ENCODE measurements at places on chromosomes 12 and 14. TPM values are rescaled to one million over a fixed set of nuclear protein-coding genes. Genes with fewer than 3 reads are reported as not detected.

The RPGRIP1 gene
- not detected for total RNA-seq

DNA sequence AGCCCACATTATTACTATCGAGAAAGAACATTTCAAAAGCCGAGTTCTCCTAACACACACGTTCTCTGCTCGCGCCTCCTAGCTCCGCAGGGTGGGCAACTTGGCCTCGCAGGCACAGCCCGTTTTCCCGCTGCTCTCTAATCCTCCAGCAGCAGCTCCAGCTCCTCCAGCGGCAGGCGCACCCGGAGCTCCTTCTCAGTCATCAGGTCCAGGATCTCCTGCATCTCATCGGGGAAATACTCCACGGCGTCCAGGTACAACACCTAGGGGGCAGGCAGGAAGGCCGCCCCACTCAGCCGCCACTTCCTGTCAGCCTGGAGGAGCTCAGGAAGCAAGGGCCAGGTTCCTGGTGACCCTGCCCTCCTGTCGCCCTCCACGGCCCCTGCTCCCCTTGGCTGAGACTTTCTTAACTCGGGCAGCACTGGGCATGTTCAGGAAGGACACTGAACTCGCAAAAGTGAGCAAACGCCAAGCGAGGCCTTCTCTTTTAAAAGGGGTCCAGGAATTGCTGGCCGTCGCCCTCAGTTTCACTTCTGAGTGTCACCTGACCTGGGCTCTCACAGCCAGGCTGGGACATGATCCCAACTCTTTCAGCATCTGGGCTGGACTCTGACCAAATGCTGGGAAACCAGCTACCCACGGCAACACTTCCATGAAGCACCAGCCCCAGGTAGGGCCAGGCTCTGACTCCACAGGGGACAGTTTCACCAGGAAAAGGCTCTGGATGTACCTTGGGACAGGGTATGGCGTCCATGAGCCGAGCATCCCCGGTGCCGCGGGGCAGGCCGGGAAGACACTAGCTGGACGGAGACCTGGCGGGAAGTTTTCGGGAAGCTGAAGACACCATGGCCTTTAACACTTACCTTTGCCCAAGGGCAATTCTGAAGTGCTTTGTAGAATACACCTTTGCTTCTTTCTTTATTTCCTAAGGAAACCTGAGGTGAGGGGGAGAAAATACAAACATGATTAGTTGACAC lies 22.1 kb downstream of the PSMC1 start:
- H3K4me3 ChIP-seq: no peak overlapping the region
- H3K4me1 ChIP-seq: no peaks in the 10 kb centered on the region
- H3K27me3 ChIP-seq: no peaks in the 10 kb centered on the region
- no peak overlapping the region for H3K27ac ChIP-seq
- peaks cover 96% of the 10 kb centered on the region for H3K36me3 ChIP-seq

DNA sequence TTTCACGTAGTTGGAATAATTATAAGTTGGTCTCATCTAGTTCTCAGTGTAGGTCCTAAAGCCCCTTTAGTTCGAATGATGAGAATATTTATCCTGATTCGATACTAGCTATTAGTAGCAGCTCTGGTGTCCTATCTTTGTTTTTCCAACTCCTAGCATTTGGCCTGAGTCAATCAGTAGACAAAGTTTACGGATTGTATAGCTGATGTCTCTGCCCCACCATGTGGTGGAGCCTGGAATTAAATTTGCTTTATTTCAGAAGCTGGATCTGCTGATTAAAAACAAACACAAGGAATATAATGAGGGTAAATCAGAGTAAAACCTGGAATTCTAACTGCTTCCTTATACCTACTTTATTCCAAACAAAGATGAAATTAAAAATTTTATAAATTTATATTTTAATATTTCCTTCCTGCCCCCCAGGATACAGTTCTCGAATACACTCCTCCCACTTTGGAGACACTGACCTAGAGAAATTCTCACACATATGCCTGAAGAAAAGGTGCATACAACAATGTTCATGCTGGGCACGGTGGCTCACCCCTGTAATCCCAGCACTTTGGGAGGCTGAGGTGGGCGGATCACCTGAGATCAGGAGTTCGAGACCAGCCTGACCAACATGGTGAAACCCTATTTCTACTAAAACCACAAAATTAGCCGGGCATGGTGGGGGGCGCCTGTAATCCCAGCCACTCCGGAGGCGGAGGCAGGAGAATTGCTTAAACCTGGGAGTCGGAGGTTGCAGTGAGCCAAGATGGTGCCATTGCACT lies 7.6 kb upstream of the BRMS1L start:
- no peaks in the 10 kb centered on the region for H3K4me1 ChIP-seq
- peak; percentile 72 for DNase-seq
- H3K27me3 ChIP-seq: no peaks in the 10 kb centered on the region
- H3K4me3 ChIP-seq: no peak overlapping the region
- H3K27ac ChIP-seq: no peak overlapping the region
- no peaks in the 10 kb centered on the region for H3K36me3 ChIP-seq

- H3K27me3 ChIP-seq: no peaks in the 10 kb centered on the region
- DNase-seq: peak; percentile 79
- no peaks in the 10 kb centered on the region for H3K36me3 ChIP-seq
Measured at GRCh38 chr14:76948213-76948947, 80.1 kb downstream of the IRF2BPL start.

Measured in stomach (tissue), 19 donors.